ENCODE measurements at places on chromosomes 5 and 9.

DNA sequence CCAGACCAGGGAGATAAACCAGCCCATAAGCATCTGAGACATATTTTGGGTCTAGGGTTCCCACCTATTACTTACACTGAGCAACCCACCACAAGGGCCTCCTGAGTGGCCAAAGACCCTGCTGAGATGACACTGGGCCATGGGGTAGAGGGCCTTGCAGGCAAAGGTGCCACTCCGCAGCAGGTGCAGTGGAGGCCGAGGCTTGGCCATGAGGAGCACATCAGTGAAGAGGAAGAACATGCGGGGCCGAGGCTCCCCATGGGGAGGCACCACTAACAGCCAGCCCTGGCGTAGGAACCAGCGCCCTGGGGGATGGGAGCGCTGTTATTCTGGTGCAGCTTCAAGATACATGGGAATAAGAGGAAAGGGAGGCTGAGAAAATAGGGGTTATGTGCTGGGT, 2.6 kb downstream of the ARHGEF39 start:
- DNase-seq: no peak

DNA sequence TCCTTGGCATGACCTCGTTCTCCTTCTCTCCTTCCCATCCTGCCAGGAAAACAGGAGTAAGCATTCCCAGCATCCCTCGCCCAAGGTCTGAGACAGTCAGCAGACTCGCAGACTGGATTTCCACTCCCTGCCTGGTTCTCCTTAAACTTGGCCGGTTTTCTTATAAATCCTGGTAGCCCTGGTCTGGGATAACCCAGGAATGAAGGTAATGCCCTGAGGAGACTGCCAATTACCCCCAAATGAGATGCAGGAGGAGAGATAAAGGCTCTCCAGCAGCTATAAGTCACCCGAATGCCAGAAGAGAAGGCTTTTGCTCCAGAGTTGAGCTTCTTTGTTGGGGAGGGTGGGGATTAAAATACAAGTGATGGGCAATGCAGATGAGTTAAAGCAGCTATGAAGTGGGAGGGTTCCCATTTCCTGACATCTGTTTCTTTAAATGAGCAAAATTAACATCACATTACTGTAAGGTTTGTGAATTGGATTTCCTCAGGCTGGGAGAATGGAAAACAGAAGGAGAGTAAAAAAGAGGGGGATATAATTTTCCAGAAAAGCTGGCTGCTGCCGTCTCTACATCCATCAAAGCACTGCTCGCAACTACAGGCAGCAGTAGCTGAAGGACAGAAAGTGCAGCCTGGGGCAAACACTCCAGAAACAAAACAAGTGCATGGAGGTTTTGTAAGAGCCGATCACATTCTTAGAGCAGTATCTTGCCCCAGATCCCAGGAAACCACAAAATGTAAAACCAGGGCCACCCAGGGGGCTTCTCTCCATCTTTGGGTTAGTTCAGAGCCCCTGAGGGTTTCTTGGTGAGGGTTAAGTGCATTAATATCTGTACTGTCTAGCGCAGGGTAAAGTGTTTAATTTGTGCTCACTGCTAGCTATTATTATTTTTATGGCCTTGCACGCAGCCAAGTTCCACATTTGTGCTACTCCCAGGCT, 177.6 kb upstream of the PANK3 start:
- no peak for DNase-seq

- DNase-seq: no peak
These were observed 2.8 kb downstream of the MAMDC4 start for GRCh38 chr9:136854842-136855460.

DNA sequence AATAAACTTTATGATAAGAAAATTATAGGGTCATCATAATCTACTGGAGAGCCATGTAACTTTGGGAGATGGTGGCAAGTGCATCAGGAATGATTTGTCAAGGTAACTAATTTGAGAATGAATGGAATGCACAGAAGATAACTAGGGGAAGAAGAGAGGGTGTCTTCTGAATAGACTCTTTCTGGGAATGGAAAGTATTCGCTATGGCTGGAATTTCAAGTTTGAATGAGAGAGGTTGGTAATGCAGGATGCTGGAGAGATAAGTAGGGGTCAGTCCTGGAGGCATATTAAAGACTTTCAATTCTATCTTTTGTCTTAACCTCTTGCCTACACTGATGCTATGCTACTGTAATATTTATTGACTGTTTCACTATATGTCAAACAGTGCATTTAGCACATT, 714.2 kb downstream of the CETN3 start:
- no peak for DNase-seq

- no peak for DNase-seq
These were observed at the start of gene CCDC152 for GRCh38 chr5:42756606-42757601. Gene CCDC152, plus strand, starts transcription at chr5:42756818. Its CDS starts 2,304 bp downstream, at chr5:42759122.

GRCh38 chr9:122307925-122308324, 43.2 kb downstream of the MRRF start:
- DNase-seq: no peak

GRCh38 chr5:141628175-141628788, 8.4 kb downstream of the HDAC3 start:
- no peak for DNase-seq

GRCh38 chr5:143016777-143017516, 246.8 kb downstream of the ARHGAP26 start:
- DNase-seq: no peak

GRCh38 chr5:33611877-33612276, 171.1 kb downstream of the TARS1 start:
- no peak for DNase-seq

DNA sequence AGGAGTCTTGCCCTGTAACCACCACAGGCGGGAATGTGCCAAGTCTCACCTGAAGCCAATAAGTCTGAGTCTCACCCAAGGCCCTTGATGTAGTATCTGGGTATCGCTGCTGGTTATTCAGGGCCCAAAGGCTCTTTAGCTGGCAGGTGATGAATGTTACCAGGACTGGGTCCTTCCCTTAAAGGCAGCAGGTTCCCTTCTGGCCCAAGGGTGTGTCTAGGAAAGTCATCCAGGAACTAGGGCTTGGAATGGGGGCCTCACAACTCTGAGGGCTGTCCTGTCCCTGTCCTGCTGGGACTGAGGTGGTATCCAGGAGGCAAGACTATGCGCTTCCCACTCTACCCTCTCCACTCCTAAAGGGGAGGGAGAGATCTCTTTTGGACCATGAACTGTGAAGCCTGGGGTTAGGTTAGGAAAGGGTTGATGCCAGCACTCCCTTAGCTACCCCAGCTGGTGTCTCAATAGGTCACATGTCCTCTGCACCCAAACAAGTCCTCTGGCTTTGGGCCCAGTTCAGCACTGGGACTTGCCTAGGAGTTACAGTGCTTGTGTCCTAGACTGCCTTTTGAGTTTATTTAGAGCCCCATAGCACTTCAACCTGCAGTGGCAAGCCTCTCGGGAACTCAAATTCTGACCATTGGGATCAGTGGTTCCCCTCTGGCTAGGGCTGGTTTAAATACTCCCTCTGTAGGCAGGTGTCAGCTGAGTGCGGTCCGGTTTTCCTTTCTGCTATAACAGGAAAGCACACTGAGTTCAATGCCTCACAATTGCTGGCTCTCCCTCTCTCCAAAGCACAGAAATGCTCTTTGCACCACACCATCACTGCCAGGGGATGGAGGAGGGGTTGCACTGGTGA, 22.5 kb upstream of the RANBP3L start:
- no peak for DNase-seq

DNA sequence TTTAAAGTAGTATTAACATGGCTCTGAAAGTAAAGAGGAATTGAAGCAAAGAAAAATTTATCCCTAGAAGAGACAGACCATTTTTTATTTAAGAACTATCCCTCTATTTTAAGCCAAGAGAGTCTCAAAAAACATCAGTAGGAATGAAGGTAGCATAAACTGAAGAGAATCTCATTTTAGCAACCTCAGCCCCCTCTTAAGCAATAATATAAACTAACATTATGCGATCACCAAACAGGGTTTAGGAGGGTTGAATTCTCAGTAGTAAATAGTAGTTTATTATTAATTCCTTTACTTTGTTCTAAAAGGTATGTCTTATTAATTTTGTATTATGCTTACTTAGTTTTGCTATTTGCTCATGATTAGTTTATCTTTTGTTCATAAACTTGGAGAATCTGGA, 287.4 kb downstream of the CDK5RAP2 start:
- no peak for DNase-seq

GRCh38 chr5:59637884-59638580, 255.5 kb downstream of the PDE4D start:
- DNase-seq: no peak

GRCh38 chr5:53891159-53891558, 330.7 kb downstream of the NDUFS4 start:
- DNase-seq: no peak

GRCh38 chr9:89765211-89765946, 160.6 kb downstream of the GADD45G start:
- peak; percentile 67 for DNase-seq

GRCh38 chr5:16502866-16503265, 37.3 kb upstream of the ZNF622 start:
- no peak for DNase-seq

- DNase-seq: peak; percentile 24
These were observed 1728.3 kb upstream of the CDH9 start for GRCh38 chr5:28766565-28767158.

- peak; percentile 80 for DNase-seq
These were observed 963 bp upstream of the HTR1A start for GRCh38 chr5:63963080-63963735.

DNA sequence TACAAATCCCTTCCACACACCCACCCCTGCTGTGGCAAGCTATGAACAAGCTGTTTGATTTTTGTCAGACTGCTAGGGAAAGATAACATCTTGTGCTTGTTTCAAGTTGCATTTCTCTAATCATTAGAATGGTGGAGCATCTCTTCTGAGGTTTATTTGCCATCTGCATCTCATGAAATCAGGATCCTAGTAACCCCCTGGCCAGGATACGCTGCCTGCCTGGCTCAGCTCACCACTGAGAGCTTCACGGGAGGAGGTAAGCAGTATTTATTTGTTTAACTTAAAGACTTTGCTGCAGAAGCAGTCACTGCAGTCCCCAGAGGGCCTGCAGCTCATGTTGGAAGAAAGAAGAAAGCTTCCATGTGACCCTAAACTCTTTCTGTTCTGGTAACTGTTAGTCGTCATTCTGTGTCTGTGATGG, 83.3 kb upstream of the CXCL14 start:
- DNase-seq: peak; percentile 1

GRCh38 chr5:159645179-159645846, 271.0 kb upstream of the ADRA1B start:
- DNase-seq: no peak

- DNase-seq: no peak
These were observed 288.1 kb downstream of the ARL15 start for GRCh38 chr5:54022223-54022622.

- DNase-seq: no peak
These were observed 2.3 kb downstream of the ALAD start for GRCh38 chr9:113398796-113399195.

- DNase-seq: peak; percentile 86
These were observed 63.2 kb downstream of the PRRT1B start for GRCh38 chr9:131608493-131609037.

GRCh38 chr9:116154976-116155697, 1.5 kb downstream of the PAPPA start:
- DNase-seq: peak; percentile 13

DNA sequence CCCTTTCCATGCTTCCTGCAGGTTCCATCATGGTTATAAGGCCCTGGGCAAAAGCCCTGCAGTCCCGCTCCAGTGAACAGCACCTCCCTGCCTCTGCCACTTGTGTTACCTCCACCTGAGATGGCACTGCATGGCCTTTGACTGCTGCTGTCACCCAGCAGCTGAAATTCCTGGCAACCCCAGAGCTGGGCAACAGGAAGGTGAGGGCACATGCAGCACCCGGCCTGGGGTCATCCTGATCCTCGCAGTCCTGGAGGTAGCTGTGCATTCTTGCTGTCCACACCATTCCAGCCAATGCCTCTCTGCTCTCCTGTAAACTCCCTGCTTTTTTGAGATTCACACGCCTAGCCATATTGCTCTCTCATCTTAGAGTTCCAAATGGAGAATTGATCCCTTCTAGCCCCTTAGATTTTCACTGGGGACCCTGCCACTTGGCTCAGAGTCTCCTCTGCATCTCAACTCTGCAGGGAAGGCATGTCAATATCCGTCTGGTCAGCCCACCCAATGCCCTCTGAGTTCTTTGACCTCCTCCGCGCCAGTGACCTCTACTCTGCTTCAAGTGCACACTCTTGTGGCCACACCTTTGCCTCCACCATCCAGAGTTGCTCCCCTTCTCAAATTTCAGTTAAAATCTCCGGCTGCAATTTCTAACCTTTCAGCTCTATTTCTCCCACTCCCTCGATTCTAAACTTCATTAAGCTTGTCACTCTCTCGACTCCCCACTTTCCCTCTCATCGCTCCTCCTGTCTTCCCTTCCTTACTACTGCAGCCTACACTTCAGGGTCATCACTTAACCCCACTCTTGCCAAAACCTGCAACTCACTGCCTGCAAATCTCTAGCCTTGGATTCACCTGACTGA, 93.4 kb downstream of the ANKH start:
- DNase-seq: no peak

DNA sequence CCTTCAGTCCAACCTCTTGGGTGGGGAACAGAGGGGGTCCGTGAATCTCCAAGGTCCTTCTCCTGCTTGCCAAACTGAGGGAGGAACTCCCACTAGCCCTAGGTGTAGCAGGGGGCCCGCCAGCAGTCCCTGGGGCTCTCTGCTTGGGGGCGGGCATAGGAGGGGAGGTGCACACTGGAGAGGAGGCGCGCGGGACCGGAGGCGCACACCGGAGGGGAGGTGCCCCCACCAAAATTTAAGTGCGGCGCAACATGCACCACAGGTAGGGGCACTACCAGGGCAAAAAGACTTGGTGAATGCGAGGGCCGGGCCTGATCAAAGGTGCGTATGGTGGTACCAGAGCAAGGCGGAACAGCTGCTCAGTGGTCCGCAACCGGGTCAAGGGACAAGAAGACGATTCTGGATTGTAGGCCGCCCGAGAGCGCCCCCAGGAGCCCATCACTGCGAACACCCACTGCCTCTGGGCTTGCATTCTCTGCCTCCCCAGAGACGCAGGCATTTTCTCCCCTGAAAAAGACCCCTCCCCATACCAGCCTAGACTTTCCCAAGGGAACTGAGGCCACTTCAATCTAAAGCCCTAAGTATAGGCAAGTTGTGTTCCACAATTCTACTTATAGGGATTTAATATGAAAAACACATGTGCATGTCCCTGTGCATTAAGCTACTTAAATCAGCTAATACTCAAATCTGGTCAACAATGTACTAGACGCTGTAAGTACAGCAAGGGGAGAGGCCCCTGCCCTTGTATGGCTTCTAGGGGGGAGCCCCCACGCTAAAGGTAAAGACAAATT, 50.6 kb downstream of the TGFBI start:
- DNase-seq: no peak
